Ammon's horn (tissue), 1 donor: ENCODE measurements at places on chromosomes 2 and 18.

- no peak for DNase-seq
Measured at GRCh38 chr2:165192729-165193128, 11.1 kb downstream of the SCN3A start.

DNA sequence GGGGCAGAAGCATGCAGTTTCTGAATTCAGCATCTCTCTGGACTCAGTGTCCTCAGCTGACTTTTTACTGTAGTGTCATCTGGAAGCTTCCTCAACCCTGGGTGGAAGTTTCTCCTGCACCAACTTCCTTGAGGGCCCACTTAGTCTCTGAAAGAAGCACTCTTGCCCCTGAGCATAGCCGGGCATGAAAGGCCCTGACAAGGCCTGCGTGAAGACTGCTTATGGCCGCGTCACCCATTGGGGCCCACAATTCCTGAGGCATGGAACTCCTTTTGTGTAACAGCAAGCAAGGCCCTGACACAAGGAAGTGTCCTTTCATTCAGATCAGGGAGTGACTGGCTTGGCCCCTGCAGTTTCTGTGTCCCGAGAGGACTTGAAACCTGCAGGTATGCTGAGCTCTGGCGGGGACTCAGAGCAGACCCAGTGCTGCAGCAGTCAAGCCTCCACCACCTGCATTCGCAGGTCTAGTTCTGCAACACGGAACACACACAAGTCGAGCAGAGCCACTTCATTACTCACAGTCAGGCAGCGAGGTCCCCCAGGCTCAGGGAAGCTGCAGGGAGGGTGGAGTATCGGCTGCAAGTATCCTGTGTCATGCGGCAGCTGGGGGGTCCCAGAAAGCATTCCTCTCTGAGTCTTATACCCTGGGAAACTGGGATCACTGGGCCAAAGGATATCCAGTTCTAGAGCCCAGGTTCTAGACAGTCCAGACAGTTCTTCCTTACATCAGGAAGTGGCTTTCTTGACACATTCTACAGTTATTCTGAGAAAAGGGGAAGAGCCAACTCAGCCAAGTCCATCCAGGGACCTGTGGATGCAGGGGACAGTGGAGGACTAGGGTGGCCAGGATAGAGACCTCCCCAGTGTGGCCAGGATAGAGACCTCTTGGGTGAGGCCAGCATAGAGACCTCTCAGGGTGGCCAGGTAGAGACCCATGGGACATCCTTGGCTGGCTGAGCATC lies 35.6 kb upstream of the PRLH start:
- no peak for DNase-seq

GRCh38 chr2:60066096-60066839 lies 487.2 kb downstream of the BCL11A start:
- no peak for DNase-seq

DNA sequence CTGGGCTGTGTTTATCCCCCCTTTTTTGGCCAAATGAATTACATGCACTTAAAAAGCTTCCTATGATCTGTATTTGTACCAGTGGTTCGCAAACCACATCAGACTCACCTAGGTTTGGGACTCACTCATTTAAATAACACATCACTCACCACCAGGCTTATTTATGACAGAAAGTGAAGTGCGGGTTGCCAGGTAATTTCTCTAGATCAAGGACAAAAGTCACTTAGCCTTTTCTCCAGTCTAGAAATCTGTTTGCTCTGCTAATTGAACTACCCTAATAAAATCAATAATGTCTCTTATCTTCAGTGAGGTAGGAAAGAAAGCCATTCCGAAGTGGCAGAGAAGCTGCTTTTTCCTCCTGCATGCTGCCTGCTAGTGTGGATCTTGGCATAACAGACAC lies 88.1 kb upstream of the SLC8A1 start:
- DNase-seq = no peak

DNA sequence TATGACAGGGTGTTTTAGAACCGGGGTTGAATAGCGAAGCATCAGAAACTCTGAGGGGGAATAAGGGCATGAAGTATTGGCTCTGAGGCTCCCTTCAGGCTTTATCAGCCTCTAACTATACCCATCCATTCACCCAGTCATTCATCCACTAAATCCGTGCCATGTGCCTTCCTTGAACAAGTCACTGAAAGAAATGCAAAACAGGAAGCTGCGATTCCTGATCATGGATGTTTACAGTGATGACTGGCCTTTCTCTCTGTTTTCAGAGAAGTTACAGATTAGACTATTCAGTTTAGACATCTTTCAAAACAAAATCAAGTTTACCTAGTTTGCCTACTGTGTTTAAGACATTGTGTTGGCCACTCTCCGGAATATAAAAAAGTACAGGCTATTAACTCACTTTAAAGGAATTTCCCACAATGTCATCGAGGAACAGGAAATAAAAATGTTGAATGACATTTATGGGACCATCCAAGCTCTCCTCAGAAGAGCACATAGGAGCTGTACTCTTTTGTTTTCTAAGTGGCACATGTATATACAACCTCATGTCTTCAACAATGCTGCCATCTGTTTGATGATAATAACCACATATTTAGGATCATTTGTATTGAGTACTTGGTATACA lies 43.8 kb upstream of the SLC14A1 start:
- DNase-seq = no peak

DNA sequence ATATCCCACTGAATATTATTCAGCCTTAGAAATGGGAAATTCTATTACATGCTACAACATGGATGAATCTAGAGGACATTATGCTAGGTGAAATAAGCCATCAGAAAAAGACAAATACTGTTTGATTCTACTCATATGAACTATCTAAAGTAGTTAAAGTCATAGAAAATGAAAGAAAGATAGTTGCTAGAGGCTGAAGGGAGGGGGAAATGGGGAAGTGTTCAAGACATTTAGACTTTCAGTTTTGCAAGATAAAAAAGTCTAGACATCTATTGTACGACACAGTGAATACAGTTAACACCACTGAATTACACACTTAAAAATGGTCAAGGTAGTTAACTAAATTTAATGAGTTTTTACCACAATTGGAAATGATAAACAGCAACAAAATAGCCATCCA lies 835.9 kb upstream of the CHAC2 start:
- DNase-seq = no peak

DNA sequence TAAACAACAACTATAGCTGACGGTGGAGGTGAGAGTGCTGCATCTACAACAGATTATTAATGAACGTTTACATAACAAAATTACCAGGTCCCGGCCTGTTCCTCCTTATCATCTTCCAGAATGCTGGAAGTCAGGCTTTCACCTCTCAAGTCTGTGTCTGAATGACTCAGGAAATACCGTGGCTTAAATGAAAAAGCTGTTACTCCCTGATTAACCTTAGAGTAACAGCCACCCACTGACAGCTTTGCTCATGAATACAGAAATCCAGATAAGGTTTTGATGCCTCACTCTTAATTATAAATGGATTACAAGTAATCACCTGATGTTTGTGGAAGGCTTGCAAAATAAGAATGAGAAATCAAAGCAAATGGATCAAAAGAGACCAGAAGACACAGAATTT lies 885.3 kb upstream of the CELF4 start:
- DNase-seq = no peak

DNA sequence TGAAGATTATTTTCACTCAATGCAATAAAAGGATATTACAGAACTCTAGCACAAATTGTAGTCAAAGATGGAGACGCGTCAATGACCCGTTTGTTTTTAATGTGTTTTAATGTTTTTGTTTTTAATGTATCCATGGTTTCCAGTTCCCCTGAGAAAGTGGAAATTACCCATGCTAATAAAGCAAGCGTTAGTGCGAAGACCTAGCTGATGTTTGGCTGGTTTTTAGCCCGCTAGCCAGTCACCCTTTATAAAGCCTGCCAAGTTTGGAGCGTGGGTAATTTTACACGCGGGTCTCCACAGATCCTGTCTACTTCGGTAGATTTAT lies 430 bp upstream of the CHMP1B start:
- no peak for DNase-seq

DNA sequence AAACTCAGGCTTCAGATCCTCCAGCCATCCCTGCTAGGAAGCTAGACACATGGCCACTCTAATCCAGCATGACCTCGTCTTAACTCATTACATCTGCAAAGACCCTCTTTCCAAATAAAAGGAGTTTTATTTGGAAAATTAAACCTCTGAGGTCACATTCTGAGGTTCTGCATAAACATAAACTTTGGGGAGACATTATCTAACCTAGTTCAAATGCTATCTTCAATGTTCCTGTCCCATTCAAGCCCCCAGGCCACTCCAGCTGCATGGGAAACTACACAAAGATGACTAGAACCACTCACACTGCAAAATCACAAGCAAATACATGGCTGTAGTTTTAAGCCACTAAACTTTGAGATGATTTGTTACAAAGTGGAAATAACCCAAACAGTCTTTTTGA lies 99.0 kb upstream of the RNF152 start:
- DNase-seq = no peak

- no peak for DNase-seq
Measured at GRCh38 chr2:222651718-222652418, 4.0 kb downstream of the FARSB start.

DNA sequence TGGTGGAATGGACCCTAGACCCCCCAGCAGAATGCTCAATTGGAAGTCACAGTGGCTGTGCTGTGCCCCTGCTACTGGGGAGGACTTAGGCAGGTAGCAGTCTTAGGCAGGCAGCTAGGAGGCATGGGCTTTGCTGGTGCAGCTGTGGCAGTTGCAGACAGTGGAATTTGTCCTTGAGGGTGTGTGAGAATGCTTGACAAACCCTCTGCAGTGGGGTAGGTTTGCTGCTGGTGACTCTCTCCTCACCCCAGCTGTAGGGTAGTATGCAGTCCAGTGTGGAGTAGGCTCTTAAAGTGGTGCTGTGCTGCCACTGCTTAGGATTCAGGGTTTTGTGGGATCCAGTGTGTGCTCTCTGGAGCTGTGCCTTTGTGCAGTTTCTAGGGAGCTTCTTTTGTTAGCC lies 61.3 kb downstream of the NUP35 start:
- DNase-seq = no peak

DNA sequence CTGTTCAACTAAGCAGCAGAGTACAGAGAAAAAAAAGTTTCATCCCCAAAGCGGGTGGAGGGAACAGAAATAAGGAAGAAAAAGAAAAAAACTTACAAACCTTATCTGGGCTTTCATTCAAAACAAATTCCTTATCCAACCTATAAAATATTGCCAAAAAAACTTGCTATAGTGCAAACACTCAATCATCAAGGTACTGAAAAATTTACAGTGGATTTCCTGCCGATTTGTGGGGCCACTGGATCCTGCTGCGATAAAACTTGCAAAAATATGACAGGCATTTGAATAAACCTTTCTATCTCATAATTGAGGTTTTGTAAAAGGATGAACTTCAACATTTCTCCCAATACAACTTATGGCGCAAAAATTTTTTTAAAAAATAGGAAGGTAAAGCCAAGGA lies 77.0 kb downstream of the ZNF521 start:
- no peak for DNase-seq

DNA sequence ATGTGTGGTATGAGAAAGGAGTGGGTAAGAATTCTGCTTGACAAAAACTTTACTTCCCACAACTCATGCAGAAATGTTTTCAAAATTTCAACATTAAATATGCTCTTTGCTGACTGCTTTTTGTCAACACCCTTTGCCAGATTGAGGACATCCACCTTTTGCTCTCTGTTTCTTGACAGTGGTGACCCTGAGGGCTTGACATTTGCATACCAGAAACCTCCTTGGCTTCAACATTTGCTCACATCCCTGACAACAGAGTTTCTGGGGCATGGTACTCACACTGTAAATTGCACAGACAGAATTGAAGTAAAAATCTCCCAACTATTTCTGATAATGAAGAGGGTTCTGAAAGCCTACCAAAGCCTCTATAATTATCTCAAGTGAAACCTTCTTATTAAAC lies 95.7 kb downstream of the RND3 start:
- no peak for DNase-seq

DNA sequence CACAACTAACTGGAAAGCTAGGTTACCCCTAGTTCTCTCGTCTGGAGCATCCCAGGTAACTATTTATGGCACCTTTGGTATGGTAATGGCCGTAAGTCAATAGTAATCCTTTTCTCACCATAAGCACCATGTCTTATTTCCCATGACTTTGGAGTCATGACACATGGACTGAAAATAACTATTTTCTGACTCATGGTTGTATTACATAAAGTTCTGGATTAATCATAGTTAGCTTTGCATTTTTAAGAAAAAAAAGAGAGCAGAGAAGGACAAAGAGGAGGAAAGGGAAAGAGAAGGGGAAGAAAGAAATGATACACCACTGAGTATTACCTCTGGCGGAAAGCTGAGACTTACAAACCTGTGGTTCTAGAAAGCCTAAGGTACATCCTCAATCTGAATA lies 99.3 kb downstream of the BIN1 start:
- no peak for DNase-seq

DNA sequence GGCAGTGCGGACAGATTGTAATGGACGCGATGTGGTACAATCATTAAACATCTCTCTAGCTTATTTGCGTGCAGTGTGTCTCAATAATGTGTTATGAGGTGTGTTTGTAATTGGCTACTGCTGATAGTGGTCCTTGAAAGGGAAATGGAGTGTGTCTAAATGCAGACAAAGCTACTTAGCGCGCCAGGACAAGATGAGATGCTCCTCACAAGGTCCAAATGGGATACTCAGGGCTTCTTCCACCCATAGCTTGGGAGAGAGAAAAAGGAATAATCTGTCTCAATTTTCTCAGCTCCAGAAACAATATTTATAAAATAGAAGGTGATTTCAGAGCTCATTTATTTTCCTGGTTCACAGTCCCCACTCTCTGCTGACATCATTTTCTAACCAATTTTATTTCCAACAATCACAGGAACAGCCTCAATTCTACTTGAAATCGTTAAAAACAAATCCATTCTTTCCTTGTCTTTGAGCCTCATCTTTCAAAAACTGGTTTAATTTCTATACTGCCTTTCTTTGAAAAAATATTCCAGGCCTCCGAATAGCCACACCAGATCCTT lies 28.5 kb downstream of the GALNT14 start:
- no peak for DNase-seq

DNA sequence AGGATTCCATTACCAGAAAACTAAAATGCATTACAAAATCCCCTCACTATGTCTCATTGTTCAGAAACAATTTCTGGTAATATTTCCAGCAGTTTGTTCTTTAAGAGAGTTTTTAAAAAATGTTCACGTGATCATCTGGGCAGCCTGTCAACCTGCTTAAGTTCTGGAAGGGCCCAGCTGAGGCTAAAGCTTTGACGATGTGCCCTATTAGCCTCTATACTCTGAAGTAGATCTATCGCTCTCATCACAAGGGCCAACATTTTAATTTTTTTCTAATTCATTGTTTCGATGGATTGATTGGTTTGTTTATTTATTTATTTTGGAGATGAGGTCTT lies 205.8 kb downstream of the PRKCE start:
- DNase-seq = no peak

DNA sequence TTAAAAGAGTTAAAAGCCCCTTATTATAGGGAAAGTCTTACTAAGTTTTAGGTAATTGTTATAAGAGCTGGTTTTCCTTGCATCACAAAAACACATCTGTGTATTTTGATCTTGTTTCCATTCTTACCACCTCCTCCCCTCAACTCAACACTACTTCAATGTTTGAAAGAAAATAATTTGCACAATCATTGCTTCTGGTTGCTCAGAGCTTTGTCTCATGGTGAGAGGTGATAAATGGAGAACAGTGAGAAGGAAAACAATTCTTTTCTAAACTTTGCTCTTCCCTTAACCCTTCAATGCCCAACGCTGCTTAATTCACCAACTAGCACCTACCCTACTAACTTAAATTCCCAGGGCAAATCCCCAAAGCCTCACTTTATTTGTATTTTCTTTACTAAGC lies 268.1 kb upstream of the LINC00305 start:
- no peak for DNase-seq

- no peak for DNase-seq
Measured at GRCh38 chr2:1482981-1483380, 69.7 kb downstream of the TPO start.

- DNase-seq = no peak
Measured at GRCh38 chr2:2950403-2950952, 427.1 kb downstream of the EIPR1 start.
